ENCODE measurements at places on chromosomes 5 and 9. TPM values are rescaled to one million over a fixed set of nuclear protein-coding genes. Genes with fewer than 3 reads are reported as not detected.

GRCh38 chr9:34431667-34432066, 26.7 kb downstream of the FAM219A start:
- no peak for DNase-seq

The ST8SIA4 gene
- total RNA-seq, result 7.7 TPM

The SLC27A6 gene
- not detected for total RNA-seq

- no peak for DNase-seq
Observed at GRCh38 chr5:82406205-82406773, 128.1 kb upstream of the RPS23 start.

The PHYHD1 gene
- 38.5 TPM for total RNA-seq

GRCh38 chr9:92808726-92809451, 44.3 kb upstream of the BICD2 start:
- DNase-seq, result peak; percentile 38

The LECT2 gene
- not detected for total RNA-seq

DNA sequence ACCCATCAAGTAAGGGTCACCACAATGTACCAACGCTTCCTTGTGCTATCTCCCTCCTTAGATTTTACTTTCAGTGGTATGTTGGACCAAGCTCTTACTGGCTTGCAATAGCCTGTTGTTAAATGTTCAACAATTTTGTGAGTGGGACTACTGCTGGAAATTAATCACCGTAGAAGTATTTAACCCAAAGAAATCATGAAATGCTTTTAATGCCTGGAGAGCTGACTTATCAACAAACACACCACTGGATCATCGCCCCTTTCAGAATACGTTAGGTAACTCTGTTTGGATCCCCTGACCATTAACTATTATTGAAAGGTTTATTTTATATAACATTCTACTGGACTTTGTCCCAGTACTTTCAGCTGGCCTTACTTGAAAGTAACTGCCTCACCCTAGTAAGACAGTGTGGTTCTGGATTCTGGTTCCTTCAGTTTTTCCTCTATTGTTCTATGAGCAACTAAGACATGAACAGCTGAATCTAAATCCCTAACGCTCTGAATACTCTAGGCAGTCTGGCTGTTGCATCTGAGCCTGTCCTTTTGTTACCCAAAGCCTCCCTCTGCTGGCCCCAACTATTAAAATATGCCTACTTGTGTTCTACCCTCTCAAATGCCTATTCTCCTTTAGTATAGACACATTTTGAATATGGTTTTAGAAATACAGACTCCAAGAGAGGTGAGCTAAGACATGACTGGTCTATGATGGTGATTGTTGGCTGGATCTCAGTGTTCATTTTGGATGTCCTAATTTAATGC, 1203.4 kb upstream of the DMAC1 start:
- no peak for DNase-seq

The ADRB2 gene
- total RNA-seq, result 32.1 TPM

GRCh38 chr5:74978345-74978744, 74.0 kb downstream of the GCNT4 start:
- no peak for DNase-seq

The SHOC1 gene
- not detected for total RNA-seq

The CLIC3 gene
- total RNA-seq, result 6.4 TPM

GRCh38 chr5:169009123-169009522, 291.8 kb downstream of the SLIT3 start:
- no peak for DNase-seq

The RANBP17 gene
- 0.93 TPM for total RNA-seq

- no peak for DNase-seq
Observed at GRCh38 chr9:93916358-93916757, 38.8 kb downstream of the BARX1 start.

DNA sequence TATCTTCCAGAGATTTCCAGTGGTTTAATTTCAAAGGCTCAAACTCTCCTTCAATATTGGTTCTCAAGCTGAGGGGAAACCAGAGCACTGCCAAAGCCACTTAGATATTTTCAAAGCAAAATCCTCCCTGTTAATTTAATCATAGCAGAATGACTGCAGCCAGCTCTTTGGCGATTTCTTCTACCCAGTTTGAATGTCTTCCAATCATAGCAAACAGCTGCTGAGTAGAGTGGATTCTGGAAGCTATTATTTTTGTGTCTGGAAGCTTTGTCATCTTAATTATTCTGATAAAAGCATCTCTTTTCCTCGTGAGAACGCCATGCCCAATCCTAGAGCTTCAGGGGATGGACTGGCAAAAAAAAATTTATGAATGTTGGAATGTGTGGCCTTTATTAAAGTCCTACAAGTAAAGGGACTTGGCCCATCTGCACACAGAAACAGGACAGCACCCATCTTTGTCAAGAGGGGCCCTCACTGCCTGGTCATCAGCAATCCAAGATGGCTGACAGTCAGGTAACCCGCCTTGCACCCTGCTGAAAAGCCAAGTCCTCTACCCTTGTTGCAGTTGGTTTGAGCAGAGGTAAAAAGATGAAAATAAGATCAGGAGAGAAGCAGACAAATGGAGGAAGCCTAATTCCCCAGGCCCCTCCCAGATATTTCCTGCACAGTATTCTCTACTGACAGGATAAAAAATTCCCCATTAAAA, 125.1 kb downstream of the SUSD1 start:
- no peak for DNase-seq

The SLC9A3 gene
- total RNA-seq, result 2.0 TPM
